Activated T-helper 2 cell treated with anti-CD3 and anti-CD28 coated beads, Interferon-gamma antibody, Interleukin-2, Interleukin-4, amounts not matched to agents 10 μg/mL and 5 μg/mL and 100 μg/mL, durations not matched to agents 14 hours and 24 hours and 36 hours (primary cell): ENCODE measurements at places on chromosomes 7 and 10. TPM values are rescaled to one million over a fixed set of nuclear protein-coding genes. Genes with fewer than 3 reads are reported as not detected.

DNA sequence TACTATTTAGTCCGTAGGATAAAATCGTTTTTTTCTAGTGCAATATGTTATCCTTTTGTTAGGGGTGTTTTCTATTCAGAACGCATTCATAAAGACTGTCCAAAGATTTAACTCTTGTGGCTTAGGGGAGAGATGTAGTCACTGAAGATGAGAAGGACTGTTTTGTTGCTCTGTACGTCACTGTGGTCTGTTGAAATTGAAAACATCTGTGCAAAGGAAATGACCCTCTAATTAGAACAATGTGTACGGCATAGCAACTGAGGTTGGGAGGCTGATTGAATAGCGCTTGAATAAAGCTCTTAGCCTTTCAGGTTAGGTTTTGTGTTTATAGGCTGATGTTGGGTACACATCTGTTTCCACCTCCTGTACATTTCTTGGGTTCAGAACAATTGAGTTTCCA, 453.4 kb upstream of the AKR1E2 start:
- H3K36me3 ChIP-seq = no peaks in the 10 kb centered on the region
- H3K27me3 ChIP-seq = peaks cover 59% of the 10 kb centered on the region
- no peak for DNase-seq

TMEM229A gene
- not detected in 2 replicates for total RNA-seq

DNA sequence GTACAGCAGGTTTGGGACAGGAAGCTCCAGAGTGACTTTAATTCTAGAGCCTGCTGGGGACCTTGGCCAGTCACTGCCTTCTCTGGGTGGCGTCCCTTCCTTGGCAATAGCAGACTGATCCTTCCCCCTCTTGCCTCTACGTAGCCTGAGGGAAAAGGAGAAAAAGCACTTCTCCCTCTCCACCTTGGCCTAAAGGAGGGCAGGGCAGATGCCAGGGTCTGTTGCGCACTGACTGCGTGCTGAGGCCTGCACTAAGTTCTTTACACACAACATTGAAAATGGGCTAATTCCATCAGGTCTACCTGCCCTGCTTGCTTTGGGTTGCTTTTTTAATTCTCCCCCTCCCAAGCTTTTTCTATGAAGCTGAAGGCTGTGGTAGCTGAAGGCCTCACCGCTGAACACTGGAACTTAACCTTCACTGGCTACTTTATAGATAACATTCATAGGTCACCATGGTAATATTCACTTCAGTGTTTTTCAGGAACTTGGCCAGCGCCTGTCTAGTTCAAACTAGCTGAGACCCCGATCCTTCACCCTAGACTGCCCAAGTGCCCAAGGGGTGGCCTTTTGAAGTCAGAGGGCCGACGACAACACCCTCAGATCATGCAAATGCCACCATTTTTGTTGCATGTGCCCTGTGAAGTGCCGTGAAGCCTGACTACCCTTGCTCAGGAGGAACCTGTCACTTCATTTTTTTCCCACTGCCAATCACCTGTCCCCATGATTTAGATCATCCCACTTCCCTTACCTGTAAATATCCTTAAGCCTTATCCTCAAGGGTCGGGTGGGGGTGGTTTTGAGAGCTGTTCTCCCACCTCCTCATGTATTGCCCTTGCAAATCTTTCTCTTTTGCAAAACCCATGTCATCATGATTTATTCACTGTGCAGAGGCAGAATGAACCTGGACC, 28.7 kb downstream of the PRF1 start:
- peaks cover 38% of the 10 kb centered on the region for H3K4me1 ChIP-seq
- H3K36me3 ChIP-seq = no peaks in the 10 kb centered on the region
- no peak overlapping the region for H3K27ac ChIP-seq

CHRM2 gene
- not detected in 2 replicates for total RNA-seq

DNA sequence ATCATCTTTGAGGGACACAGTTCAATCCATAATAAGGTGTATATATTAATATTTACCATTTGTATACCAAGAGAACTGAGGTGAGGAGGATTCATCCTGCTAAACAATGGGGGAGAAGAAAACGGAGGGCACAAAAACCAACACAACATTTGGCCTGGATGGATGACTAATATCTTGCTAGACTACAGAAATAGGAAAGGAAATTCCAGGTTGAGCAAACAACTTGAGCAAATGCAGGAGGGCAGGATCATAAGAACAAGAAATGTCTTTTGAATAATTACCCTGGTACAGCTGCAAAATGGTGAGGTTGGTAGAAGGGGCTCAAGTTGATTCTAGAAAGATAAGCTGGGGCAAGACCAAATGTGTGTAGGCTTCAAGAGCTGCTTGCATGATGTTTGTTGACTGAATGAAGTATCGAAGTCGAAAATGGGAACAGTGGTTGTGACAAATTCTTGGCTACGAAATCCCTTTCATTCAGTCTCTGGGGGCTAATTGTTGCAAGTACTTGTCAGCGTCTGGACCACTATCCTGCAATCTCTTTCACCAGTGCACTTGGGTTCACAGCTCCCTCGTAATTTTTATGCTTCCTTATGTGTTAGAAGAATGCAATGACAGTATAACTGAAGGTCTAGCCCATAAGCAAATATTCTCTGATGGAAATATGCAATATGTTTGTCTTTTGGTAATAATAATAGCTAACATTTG, 176.2 kb downstream of the PTEN start:
- H3K27me3 ChIP-seq = peaks cover 4% of the 10 kb centered on the region
- no peak overlapping the region for H3K4me3 ChIP-seq
- peaks cover 9% of the 10 kb centered on the region for H3K4me1 ChIP-seq
- no peak overlapping the region for H3K27ac ChIP-seq

GRCh38 chr10:49217645-49218044, 29.5 kb upstream of the TMEM273 start:
- peaks cover 9% of the 10 kb centered on the region for H3K4me1 ChIP-seq
- DNase-seq = no peak
- H3K27me3 ChIP-seq = peaks cover 46% of the 10 kb centered on the region
- H3K36me3 ChIP-seq = no peaks in the 10 kb centered on the region
- H3K27ac ChIP-seq = no peak overlapping the region

GRCh38 chr10:110498982-110499795, 1.5 kb downstream of the DUSP5 start:
- peak; percentile 35 for DNase-seq
- peaks cover 57% of the 10 kb centered on the region for H3K4me1 ChIP-seq
- peak overlapping the region; percentile 79 for H3K27ac ChIP-seq
- peaks cover 70% of the 10 kb centered on the region for H3K36me3 ChIP-seq

DNA sequence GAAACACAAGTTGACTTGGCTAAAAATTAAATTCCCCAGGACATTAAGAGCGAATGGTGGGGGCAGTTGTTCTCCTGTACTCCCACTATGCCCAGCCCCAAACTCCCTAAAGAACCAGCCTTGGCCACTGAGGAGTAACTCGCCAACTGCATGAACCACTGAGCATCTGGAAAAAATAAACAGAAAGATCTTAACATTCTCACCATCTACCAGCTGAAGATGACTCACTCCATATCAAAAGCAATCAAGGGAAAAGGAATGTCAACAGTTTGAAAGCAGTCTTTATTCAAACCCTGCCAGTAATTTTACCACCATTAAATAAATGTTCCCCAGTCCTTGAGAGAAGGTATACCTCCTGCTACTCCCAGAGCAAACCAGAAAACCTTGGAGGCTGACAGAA, 45.4 kb downstream of the CTTNBP2 start:
- H3K36me3 ChIP-seq = no peaks in the 10 kb centered on the region
- DNase-seq = no peak
- H3K27me3 ChIP-seq = no peaks in the 10 kb centered on the region
- no peaks in the 10 kb centered on the region for H3K4me1 ChIP-seq
- no peak overlapping the region for H3K4me3 ChIP-seq

PDE1C gene
- not detected in 2 replicates for total RNA-seq

GRCh38 chr10:78436706-78437406, 403.2 kb downstream of the RPS24 start:
- H3K27ac ChIP-seq = no peak overlapping the region
- H3K4me1 ChIP-seq = no peaks in the 10 kb centered on the region
- no peaks in the 10 kb centered on the region for H3K36me3 ChIP-seq
- peaks cover 3% of the 10 kb centered on the region for H3K27me3 ChIP-seq
- no peak overlapping the region for H3K4me3 ChIP-seq

KIAA1549 gene
- 1.3 TPM in 2 replicates for total RNA-seq

- H3K27ac ChIP-seq = no peak overlapping the region
- peaks cover 5% of the 10 kb centered on the region for H3K4me1 ChIP-seq
- peak overlapping the region; percentile 5 for H3K4me3 ChIP-seq
- no peaks in the 10 kb centered on the region for H3K27me3 ChIP-seq
Measured at GRCh38 chr10:21372651-21373410, 152.7 kb downstream of the SKIDA1 start.

GRCh38 chr7:18352339-18353255, 143.0 kb upstream of the HDAC9 start:
- H3K27ac ChIP-seq = no peak overlapping the region
- no peak for DNase-seq
- H3K27me3 ChIP-seq = peaks cover 2% of the 10 kb centered on the region
- H3K4me1 ChIP-seq = no peaks in the 10 kb centered on the region
- H3K36me3 ChIP-seq = no peaks in the 10 kb centered on the region
- no peak overlapping the region for H3K4me3 ChIP-seq

DNA sequence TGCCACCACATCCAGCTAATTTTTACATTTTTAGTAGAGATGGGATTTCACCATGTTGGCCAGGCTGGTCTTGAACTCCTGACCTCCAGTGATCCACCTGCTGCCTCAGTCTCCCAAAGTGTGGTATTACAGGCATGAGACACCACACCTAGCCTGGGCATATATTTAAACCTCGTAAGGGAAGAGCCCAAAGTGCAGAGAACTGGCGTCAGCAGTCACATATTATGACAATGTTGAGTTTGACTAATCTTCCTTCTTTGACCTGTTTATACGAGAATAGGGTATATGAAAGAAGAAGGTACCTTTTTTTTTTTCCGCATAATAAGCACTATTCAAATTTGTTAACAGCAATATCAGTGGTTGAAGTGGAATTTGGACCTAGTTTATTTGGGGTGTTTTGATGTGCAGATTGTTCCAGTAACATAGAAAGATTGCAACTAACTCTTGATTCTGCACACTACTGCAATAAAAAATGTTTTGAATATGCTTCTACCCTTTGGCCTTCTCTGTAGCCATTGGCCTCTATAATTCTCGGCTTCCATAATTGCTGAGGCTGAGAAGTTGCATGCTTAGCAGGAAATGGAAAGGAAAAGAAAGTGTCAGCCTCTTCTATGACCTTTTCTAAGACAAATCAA, 55.9 kb downstream of the MINPP1 start:
- H3K4me3 ChIP-seq = no peak overlapping the region
- H3K36me3 ChIP-seq = no peaks in the 10 kb centered on the region
- DNase-seq = no peak
- peaks cover 4% of the 10 kb centered on the region for H3K27me3 ChIP-seq

DNA sequence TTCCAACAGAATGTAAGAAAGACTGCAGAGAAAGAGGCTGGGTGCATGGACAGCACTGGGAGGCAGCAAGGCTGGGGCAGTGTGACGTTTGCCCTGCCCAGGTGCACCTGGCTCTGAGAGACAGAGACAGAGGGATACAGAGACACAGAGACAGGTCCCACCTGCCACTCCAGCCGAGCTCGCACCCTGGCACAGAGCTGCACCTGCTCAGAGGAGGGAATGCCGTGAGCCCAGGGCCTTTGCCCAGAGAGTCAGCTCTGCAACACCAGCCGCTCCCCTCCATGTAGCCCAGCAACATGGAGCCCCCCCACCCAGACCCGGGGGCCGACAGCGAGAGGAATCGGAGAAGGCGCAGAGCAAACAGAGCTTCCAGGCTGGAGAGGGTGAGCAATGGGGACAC, 35.3 kb upstream of the PROSER2 start:
- peaks cover 1% of the 10 kb centered on the region for H3K4me1 ChIP-seq
- no peak for DNase-seq
- peaks cover 3% of the 10 kb centered on the region for H3K27me3 ChIP-seq
- no peak overlapping the region for H3K4me3 ChIP-seq

- H3K36me3 ChIP-seq = peaks cover 4% of the 10 kb centered on the region
- DNase-seq = peak; percentile 71
- H3K27me3 ChIP-seq = no peaks in the 10 kb centered on the region
Measured at GRCh38 chr7:3092468-3092867, 48.8 kb upstream of the CARD11 start.

DNA sequence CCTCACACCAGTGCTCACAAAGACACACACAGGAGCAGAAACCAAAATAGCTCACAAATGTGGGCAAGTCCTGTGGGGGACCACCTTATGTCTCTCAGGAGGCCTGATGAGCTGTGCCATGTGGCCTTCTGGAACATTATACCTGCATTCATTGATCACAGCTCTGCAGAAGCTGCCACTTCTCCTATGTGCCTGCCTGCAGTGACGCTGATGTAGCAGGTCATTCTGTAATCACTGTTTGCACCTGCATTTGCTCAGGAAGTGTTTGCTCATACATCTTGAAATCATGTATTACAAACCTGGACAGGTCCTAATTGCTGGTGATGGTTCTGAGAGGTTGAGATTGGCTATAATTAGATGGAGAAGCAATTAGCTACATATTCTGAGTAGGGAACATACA, 310.2 kb downstream of the AUTS2 start:
- DNase-seq = no peak
- no peak overlapping the region for H3K27ac ChIP-seq
- H3K4me3 ChIP-seq = no peak overlapping the region
- no peaks in the 10 kb centered on the region for H3K36me3 ChIP-seq
- no peaks in the 10 kb centered on the region for H3K4me1 ChIP-seq

DNA sequence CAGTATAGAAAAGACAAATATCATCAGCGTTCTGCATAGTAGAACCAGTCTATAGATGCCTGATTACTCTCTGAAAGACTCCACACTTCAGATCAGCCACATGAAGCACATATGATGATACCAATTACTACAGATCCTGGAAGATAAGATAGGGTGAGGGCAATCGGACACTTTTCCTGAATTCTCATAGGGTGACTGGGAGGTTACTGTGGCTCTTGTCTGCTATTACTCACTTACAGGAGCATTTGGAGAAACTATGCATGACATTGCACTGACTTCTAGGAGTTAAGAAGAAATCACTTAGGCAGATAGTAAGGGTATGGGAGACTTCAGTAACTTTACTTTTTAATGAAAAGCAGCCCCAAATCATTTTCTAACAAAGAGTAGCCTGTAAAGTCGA, 1140.9 kb downstream of the XPNPEP1 start:
- no peaks in the 10 kb centered on the region for H3K27me3 ChIP-seq
- H3K4me3 ChIP-seq = no peak overlapping the region
- no peaks in the 10 kb centered on the region for H3K4me1 ChIP-seq
- no peak overlapping the region for H3K27ac ChIP-seq

GRCh38 chr10:99926925-99927720, 82.6 kb downstream of the DNMBP start:
- peaks cover 16% of the 10 kb centered on the region for H3K27me3 ChIP-seq
- no peak overlapping the region for H3K4me3 ChIP-seq
- no peak overlapping the region for H3K27ac ChIP-seq
- DNase-seq = no peak
- H3K4me1 ChIP-seq = peaks cover 3% of the 10 kb centered on the region
